ENCODE measurements at places on chromosomes 3 and 15.
A peak's percentile ranks its signal among the peaks of the same experiment; 100 is the strongest.

DNA sequence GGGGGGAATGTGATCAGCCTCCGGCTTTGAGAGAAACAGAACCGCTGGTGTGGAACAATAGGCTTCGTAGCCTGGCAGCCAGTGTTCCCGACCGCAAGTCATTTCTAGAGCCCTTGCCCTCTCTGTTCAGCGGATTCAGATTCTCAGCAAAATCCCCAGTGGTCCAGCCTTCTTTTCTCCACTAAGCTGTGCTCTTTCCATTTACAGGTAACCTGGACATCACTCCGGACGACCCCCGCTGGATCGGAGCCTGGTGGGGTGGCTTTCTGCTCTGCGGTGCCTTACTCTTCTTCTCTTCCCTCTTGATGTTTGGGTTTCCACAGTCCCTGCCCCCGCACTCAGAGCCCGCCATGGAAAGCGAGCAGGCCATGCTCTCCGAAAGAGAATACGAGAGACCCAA is 250.6 kb downstream of the SLCO3A1 start:
- no peak for DNase-seq

DNA sequence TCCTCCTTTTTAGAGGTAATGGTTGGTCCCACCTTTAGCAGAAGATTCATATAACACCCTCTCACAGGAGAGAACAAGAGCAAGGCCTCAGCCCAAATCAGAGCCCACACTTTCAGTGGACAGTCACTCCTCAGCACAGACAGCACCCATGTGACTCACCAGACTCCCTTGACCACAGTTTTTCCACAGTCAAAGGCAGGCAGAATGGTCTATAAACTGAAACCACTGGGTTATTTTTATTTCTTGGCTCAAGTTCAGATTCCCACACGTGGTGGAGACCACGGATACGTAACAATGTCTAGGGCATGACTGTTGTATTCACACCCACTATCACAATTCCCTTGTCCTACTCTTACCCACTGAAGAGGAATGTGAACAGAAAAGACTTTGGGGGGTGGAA is 237.8 kb upstream of the UBE2E1 start:
- peak; percentile 72 for DNase-seq

DNA sequence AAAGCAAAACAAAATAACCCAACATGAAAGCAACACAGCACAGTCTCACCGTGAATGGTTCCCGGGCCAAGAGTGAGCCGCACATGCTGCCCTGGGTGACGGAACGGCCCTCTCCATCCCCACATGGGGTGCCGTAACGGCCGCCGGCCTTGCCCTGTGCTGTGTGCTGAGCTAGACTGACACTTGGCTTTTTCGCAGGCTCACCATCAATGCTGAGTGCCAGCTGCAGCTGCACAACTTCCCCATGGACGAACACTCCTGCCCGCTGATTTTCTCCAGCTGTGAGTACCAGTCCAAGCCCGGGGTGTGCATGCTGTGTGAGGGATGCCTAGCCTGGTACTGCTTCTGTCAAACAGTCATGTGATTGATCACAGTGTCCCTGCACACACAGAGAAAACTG is 357.6 kb downstream of the GABRG3 start:
- no peak for DNase-seq

DNA sequence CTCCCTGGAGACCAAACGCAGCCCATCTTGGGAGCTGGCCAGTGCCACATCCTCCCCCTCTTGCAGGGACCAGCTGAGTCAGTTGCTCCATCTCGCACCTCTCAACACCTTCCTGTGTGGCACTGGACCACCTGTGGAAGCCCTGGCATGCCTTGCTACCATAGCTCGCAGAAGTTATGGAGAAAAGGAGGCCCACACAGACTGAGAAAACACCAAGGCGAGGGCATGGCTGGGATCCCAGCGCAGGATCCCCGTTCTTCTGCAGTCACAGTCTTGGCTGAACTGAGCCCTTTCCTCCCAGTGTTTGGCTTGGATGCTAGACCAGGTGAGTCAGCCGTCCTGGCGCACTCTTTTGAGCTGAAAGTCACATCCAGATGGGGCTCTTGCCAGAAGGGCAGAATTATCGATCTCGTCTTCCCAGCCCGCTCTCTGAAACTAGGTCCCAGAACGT is 46.9 kb downstream of the CHRD start:
- no peak for DNase-seq

- DNase-seq = no peak
Observed at GRCh38 chr3:73389928-73390327, 234.8 kb downstream of the PDZRN3 start.

- no peak for DNase-seq
Observed at GRCh38 chr15:63544258-63545026, 40.0 kb downstream of the USP3 start.

- no peak for DNase-seq
Observed at GRCh38 chr3:88195951-88196434, 46.2 kb downstream of the C3orf38 start.

GRCh38 chr3:173467501-173467900 is 70.0 kb downstream of the NLGN1 start:
- no peak for DNase-seq

- DNase-seq = peak; percentile 29
Observed at GRCh38 chr15:97903971-97904572, 56.4 kb upstream of the ARRDC4 start.

DNA sequence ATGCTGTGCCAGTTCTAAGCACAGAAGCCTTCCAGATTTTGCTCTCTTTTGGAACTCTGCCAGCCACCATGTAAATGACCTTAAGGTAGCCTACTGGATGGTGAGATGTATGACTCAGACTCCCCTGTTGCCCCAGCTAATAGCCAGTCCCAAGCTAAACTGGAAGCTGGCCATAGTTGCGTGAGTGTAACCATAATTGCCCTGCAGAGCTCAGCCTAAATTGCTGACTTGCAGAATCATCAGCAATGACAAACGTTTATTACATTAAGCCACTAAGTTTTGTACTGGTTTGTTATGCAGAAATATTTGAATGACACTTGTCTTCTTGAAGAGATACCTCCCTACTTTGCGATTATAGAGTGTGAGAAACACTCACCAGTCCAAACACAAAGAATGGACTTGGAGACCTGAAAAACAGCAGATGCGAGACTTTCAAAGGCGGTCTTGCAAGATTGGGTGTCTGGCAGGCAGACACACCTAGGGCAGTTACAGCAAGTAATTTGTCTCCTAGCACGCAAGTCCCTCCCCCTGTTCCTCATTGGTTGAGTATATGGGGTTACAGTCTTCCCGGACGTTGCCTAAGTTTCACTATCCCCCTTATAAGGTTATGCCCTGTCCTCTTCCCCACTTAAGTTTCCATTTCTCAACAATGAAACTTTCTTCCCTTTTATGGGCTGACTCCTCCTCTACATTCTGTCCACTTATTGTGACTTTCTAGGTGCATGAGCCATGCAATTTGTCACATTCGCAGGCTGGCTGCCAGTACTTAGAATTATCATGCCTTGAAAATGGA is 83.6 kb upstream of the XCR1 start:
- no peak for DNase-seq

GRCh38 chr15:94119298-94119811 is 112.0 kb upstream of the MCTP2 start:
- DNase-seq = no peak

DNA sequence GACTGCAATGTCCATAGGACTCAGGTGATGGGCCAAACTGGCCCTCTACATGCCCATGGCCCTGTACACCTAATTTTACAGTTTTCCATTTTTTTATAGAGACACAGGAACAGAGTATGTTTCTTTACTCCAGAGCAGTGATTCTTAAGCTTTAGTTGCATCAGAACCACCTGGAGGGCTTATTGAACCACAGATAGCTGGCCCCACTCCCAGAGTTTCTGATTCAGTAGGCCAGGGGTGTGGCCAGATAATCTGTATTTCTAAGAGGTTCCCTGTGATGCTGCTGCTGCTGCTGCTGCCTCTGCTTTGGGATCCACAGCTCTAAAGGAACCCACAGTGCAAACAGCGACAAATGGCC is 5.1 kb downstream of the RBP1 start:
- DNase-seq = peak; percentile 82

- DNase-seq = no peak
Observed at GRCh38 chr15:61227950-61228936, 859 bp downstream of the RORA start.

DNA sequence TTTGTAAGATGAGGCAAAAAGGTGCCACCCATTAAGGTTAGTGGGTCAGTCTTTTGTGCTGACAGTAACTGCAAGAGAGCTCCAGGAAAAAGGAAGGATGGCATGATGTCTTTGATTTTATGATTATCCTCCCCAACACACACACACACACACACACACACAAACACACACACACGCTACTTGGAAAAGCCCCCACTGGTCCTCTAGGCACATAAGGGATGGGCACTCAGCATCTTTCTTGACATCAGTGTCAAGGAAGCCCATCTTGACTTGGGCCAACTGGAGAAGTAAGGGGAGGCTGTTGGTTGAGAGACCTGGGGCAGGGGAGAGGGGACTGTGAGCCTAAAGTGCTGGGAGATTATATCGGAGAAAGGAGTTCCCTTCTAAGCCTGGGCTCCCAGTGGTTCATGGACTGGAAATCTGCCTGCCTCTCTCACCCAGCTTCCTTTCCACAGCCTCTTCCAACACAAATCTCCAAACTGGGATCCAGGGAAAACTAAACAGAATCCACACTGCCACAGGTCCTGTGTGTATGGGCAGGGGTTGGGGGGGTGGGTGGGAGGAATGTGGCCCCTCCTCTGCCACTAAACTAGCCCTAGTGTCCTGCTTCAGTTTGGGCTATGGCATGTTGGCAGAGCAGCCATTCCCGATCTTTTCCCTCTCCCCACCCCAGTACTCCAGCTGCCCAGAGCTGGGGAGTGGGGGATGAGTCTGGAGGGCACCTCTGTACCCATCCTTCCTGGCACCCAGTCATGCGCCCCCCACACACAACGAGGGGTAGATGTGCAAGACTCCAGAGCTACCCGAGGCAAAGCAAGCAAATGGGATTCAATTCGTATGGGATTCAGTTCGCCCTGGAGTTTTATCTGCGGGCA is 1.6 kb downstream of the AMOTL2 start:
- no peak for DNase-seq

GRCh38 chr3:21927261-21927660 is 176.3 kb upstream of the ZNF385D start:
- DNase-seq = no peak

DNA sequence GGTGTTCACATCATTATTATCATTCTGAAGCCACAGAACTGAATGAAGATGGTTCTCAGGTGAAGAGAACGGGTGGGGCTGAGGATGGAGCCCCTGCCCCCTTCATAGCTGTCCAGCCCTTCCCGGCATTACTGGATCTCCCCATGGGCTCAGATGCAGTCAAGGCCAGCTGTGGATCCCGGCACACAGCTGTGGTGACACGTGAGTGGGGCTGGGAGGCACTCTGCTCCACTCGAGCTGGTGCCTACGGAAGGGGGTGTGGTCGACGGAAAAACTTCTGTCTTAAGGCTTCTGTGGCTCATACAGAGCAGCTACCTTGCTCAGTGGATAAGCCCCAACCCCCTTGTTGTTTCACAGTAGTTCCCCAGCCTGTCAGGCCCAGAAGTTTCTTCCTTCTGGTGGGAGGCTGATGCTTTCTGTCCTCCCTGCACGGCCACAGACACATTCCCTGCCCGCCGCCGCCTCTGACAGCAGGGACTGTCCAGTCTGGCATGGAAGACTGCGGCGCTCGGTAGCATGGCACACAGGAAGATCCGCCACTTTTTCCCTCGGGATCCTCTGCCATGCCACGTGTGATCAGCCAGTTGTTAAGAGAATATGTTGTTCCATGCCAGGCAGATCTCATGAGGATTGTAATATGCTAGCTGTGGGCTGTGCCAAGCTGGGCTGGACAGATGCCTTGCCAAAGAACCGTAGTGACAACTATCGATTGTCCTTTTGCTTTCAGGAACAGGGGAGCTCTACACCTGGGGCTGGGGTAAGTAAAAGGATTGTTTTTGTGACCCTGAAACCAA is 5.8 kb downstream of the RCCD1 start:
- no peak for DNase-seq

DNA sequence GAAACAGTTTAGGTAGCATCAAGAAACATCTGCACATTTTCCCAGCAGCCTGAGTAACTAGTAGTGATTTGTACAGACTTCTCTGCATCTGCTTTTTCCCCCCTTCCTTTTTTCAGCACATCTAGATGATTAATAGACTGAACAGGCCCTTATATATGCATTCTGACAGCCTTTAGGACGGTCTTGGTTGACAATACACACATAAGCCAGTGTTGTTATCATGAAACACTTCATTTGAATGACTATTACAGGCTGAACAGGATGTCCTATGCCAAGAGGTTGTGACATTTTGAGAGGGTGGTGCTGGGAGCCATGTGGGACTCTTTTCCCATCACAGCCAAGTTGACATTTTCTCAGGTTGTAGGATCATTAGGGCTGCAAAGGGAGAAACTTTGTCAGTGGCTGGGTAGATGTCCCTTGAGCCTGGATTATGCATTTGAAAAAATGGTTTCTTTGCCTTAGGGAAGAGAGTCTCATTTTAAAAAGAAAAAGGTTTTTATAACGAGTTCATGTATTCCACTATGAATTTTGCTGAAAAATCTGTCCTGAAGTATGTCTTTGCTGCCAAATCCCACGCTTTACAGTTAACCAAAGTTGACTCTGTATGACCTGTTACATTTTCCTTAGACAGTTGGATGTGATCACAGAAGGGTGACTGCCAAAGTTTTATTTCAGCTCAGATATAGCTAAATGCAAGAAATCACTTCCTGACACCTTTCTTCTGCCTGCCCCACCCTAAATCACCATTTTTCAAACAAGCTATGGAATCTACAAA is 73.7 kb downstream of the FILIP1L start:
- DNase-seq = peak; percentile 58

DNA sequence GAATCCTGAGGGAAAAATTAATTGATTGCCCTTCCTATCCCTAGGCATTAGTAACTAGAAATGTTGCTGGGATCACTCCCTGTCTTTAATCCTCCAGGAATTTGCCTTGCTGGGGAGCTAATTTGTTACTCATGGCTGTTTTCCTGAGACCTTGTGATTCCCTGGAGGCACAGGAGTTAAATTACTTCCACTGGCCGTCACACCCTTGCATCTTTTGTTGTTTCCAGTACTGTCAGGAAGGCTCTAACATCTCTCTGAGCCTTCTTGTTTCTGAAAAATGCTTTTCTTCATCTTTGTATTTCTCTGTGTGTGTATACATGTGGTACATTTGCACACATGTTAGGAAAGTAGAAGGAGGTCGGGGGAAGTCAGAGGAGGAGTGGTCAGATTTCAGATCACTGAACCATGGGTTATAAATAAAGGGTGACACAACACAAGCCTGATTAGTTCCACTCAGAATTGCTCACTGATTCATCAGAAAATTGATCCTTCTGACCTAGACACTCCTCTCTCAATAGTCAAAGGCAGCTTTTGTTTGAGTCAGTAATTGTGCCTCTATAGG is 23.5 kb upstream of the LRRFIP2 start:
- peak; percentile 70 for DNase-seq

DNA sequence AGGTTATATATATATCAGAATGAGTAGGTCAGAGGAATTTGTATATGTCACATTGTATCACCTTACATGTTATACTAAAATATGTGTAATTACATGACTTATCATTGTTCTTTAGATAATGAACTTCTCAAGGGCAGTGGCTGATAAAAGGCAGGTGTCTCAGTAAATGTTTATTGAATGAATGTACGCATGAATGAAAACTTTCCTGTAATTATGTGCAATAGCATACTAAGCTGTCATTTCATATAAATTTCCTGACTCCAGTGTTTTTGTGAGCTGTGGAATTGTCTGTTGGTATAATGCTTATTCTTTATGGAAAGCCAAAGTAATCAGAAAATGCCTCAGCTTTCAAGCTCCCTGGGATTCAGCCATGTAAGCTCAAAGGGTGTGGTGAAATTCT is 4.2 kb downstream of the TBC1D23 start:
- no peak for DNase-seq

Measured in fibroblast of skin of left biceps (primary cell).